ENCODE measurements at places on chromosomes 3 and 15.
A peak's percentile ranks its signal among the peaks of the same experiment; 100 is the strongest.

GRCh38 chr3:186002884-186003472 lies 65.2 kb upstream of the TRA2B start:
- H3K4me1 ChIP-seq, result no peaks in the 10 kb centered on the region
- DNase-seq, result peak; percentile 10
- no peaks in the 10 kb centered on the region for H3K36me3 ChIP-seq
- peaks cover 6% of the 10 kb centered on the region for H3K27me3 ChIP-seq

DNA sequence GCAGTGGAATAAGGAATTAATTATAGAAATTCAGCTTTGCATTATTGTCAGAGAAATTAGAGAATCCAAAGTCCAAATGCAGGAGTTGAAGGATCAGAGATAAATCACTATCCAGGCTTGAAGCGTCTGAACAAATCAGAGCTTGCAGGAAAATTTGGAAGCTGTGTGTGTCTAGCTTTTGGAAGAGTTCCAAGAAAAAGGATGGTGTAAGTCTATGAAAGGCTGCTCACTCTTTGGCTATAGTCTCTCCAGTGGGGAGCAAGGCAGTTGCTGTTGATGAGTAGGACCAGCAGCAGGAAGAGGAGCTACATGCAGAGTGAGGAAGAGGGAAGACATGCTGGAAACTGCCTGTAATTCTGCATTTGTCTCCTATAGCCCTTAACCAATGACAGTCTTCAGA lies 464.3 kb upstream of the GRM7 start:
- no peak overlapping the region for H3K27ac ChIP-seq
- no peaks in the 10 kb centered on the region for H3K27me3 ChIP-seq
- H3K4me3 ChIP-seq, result no peak overlapping the region
- H3K36me3 ChIP-seq, result no peaks in the 10 kb centered on the region
- DNase-seq, result no peak
- no peaks in the 10 kb centered on the region for H3K4me1 ChIP-seq

DNA sequence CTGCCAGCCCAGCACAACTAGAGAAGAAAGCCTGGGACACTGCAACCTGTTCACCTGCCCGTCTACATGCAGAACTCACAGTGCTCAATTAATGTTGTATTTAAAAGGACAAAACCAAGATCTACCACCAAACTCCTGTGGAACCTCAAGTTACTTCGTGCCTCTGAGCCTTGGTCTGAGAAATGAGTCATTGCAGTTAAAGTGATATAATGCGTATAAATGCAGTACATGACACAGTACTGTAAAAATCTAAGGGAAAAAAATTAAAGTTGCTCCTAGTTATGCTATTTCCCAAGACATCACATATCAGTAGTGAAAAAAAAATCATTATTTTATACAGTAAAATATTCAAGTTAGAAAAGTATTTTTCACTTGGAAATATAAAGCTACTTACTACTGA lies 138.9 kb downstream of the ZIC4 start:
- H3K36me3 ChIP-seq, result no peaks in the 10 kb centered on the region
- no peak overlapping the region for H3K27ac ChIP-seq

GRCh38 chr15:81308260-81308659 lies 15.7 kb downstream of the STARD5 start:
- no peaks in the 10 kb centered on the region for H3K27me3 ChIP-seq
- no peak overlapping the region for H3K4me3 ChIP-seq
- DNase-seq, result no peak
- H3K27ac ChIP-seq, result no peak overlapping the region

- H3K27ac ChIP-seq, result peak overlapping the region; percentile 11
- H3K4me3 ChIP-seq, result peak overlapping the region; percentile 64
- no peak for DNase-seq
- H3K36me3 ChIP-seq, result no peaks in the 10 kb centered on the region
- H3K27me3 ChIP-seq, result peaks cover 9% of the 10 kb centered on the region
These were observed 161.6 kb downstream of the GAP43 start for GRCh38 chr3:115784739-115785536.

DNA sequence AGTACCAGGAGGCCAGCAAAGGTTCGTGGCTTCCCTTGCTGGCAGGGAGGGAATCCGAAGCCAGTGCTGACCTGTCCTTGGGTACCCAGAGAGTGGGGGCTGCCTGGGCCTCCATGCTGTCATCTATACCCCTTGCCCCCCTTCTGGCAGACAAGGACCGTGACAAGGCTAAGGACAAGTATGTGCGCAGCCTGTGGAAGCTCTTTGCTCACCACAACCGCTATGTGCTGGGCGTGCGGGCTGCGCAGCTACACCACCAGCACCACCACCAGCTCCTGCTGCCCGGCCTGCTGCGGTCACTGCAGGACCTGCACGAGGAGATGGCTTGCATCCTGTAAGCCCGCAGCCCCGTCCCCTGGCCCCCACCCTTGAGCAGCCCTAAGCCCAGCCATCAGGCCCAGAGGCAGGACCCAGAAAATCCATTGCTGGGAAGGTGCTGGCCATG lies 2.8 kb downstream of the FES start:
- H3K27me3 ChIP-seq, result no peaks in the 10 kb centered on the region
- no peaks in the 10 kb centered on the region for H3K36me3 ChIP-seq
- no peak overlapping the region for H3K4me3 ChIP-seq
- no peak for DNase-seq
- no peak overlapping the region for H3K27ac ChIP-seq
- peaks cover 17% of the 10 kb centered on the region for H3K4me1 ChIP-seq

DNA sequence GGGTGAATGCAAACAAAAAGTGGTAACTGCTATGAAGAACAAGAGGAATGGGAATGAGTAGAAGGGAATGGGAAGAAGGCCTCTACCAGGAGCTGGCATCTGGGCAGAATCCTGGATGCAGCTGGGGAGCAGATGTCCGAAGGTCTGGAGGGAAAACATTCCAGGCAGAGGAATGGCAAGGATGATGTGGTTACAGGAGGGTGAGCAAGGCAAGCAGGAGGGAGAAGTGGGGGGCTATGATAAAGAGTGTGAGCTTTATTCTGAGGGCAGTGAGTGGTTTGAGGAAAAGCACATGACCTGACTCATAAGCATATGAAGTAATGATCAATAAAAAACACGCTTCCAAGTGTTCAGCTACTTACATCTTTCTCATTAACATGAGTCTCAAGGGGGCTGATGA lies 17.1 kb downstream of the SKIC8 start:
- H3K4me1 ChIP-seq, result no peaks in the 10 kb centered on the region
- H3K36me3 ChIP-seq, result peaks cover 55% of the 10 kb centered on the region
- H3K4me3 ChIP-seq, result no peak overlapping the region
- no peaks in the 10 kb centered on the region for H3K27me3 ChIP-seq
- H3K27ac ChIP-seq, result no peak overlapping the region

- H3K4me1 ChIP-seq, result no peaks in the 10 kb centered on the region
- DNase-seq, result no peak
- H3K27ac ChIP-seq, result no peak overlapping the region
- H3K4me3 ChIP-seq, result no peak overlapping the region
These were observed 141.1 kb upstream of the SETMAR start for GRCh38 chr3:4162096-4162495.

- peak; percentile 58 for DNase-seq
- H3K36me3 ChIP-seq, result peaks cover 24% of the 10 kb centered on the region
- H3K27ac ChIP-seq, result peak overlapping the region; percentile 49
- H3K27me3 ChIP-seq, result peaks cover 29% of the 10 kb centered on the region
- H3K4me3 ChIP-seq, result peak overlapping the region; percentile 67
These were observed 3.3 kb downstream of the HES1 start for GRCh38 chr3:194139071-194139813.

GRCh38 chr3:51798411-51798963 lies 19.4 kb upstream of the IQCF6 start:
- DNase-seq, result no peak
- no peaks in the 10 kb centered on the region for H3K4me1 ChIP-seq
- peaks cover 11% of the 10 kb centered on the region for H3K27me3 ChIP-seq
- no peaks in the 10 kb centered on the region for H3K36me3 ChIP-seq
- H3K27ac ChIP-seq, result no peak overlapping the region

GRCh38 chr3:73604451-73604850 lies 20.3 kb downstream of the PDZRN3 start:
- no peaks in the 10 kb centered on the region for H3K36me3 ChIP-seq
- no peaks in the 10 kb centered on the region for H3K4me1 ChIP-seq
- H3K27ac ChIP-seq, result no peak overlapping the region
- H3K27me3 ChIP-seq, result no peaks in the 10 kb centered on the region
- no peak overlapping the region for H3K4me3 ChIP-seq
- no peak for DNase-seq

- no peak overlapping the region for H3K27ac ChIP-seq
- no peaks in the 10 kb centered on the region for H3K4me1 ChIP-seq
- H3K36me3 ChIP-seq, result no peaks in the 10 kb centered on the region
- H3K27me3 ChIP-seq, result no peaks in the 10 kb centered on the region
- no peak for DNase-seq
These were observed 97.7 kb downstream of the DPH6 start for GRCh38 chr15:35448294-35448693.

GRCh38 chr3:98519351-98519750 lies 3.4 kb downstream of the CLDND1 start:
- peaks cover 36% of the 10 kb centered on the region for H3K4me1 ChIP-seq
- DNase-seq, result no peak
- peaks cover 60% of the 10 kb centered on the region for H3K36me3 ChIP-seq
- no peak overlapping the region for H3K4me3 ChIP-seq

- no peak overlapping the region for H3K4me3 ChIP-seq
- no peak overlapping the region for H3K27ac ChIP-seq
- H3K27me3 ChIP-seq, result no peaks in the 10 kb centered on the region
- H3K36me3 ChIP-seq, result no peaks in the 10 kb centered on the region
- no peak for DNase-seq
- H3K4me1 ChIP-seq, result no peaks in the 10 kb centered on the region
These were observed 733.0 kb downstream of the ZPLD1 start for GRCh38 chr3:103167850-103168249.

DNA sequence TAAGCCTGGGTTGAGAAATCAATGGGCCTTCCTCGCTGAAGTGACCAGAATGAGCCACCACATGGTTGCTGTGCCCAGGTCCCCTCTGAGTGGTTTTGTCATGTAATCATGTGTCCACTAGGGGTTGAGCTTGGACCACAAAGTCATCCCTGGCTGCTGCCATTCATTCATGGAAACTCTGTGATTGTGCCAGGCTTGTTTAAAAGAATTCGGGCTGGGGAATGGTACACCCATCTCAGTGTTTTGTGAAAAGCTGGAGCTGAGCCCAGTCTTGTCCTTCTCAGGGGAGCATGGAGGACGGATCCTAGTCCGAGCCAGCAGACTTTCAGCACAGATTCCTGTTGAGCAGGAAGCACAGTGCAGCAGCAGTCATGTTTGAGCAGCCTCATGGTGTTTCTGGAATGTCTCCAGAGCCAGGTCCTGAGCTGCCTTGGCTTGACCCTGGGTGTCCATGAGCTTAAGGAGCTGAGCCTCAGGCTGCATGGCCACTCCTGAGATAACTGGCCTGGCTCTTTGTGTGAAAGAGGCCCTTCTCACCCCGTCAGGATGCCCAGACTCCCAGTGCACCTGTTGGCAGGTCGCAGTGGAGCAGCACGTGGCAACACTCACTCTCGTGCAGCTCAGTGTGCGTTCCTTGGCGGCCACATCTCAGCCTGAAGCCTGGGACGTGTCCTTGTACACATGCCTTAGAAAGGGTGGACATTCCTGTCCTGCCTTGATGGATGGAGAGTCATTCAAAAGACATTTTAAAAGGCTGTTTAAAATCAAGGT lies 260.3 kb upstream of the TPM1 start:
- no peak overlapping the region for H3K27ac ChIP-seq
- no peak overlapping the region for H3K4me3 ChIP-seq
- DNase-seq, result peak; percentile 4
- H3K36me3 ChIP-seq, result no peaks in the 10 kb centered on the region

GRCh38 chr3:28191363-28191762 lies 50.1 kb upstream of the CMC1 start:
- no peak overlapping the region for H3K27ac ChIP-seq
- H3K4me3 ChIP-seq, result no peak overlapping the region
- no peaks in the 10 kb centered on the region for H3K36me3 ChIP-seq

- no peak for DNase-seq
- no peaks in the 10 kb centered on the region for H3K4me1 ChIP-seq
- no peaks in the 10 kb centered on the region for H3K27me3 ChIP-seq
- no peaks in the 10 kb centered on the region for H3K36me3 ChIP-seq
- H3K4me3 ChIP-seq, result no peak overlapping the region
- no peak overlapping the region for H3K27ac ChIP-seq
These were observed 45.8 kb downstream of the KLF15 start for GRCh38 chr3:126311338-126311978.

DNA sequence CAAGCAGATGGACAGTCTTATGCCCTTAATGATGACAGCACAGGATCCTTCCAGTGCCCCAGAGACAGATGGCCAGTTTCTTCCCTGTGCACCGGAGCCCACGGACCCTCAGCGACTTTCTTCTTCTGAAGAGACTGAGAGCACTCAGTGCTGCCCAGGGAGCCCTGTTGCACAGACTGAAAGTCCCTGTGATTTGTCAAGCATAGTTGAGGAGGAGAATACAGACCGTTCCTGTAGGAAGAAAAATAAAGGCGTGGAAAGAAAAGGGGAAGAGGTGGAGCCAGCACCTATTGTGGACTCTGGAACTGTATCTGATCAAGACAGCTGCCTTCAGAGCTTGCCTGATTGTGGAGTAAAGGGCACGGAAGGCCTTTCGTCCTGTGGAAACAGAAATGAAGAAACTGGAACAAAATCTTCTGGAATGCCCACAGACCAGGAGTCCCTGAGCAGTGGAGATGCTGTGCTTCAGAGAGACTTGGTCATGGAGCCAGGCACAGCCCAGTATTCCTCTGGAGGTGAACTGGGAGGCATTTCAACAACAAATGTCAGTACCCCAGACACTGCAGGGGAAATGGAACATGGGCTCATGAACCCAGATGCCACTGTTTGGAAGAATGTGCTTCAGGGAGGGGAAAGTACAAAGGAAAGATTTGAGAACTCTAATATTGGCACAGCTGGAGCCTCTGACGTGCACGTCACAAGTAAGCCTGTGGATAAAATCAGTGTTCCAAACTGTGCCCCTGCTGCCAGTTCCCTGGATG lies 198.7 kb downstream of the AKAP13 start:
- no peak for DNase-seq
- H3K4me3 ChIP-seq, result no peak overlapping the region
- no peak overlapping the region for H3K27ac ChIP-seq
- peaks cover 34% of the 10 kb centered on the region for H3K4me1 ChIP-seq
- peaks cover 37% of the 10 kb centered on the region for H3K36me3 ChIP-seq

DNA sequence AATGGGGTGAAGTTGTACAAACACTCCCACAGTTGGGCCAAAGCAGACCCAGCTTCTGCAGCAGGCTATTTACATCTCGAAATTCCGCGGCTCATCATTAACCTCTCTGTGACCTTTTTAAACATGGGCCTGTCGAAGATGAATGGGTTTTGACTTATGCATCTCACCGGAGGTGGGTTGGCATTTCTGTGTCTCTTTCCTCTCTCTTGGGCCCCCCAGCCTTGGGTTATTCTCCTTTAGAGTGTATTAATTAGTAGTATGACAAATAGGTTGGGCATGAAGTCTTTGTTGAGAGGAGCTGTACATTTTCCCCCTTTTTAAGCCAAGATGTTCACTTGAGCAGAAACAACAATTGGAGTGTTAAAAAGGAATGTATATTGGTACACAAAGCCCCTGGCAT lies 9.8 kb downstream of the SMAD6 start:
- peaks cover 13% of the 10 kb centered on the region for H3K4me1 ChIP-seq
- no peak overlapping the region for H3K27ac ChIP-seq
- DNase-seq, result no peak
- H3K36me3 ChIP-seq, result peaks cover 16% of the 10 kb centered on the region

- H3K27ac ChIP-seq, result peak overlapping the region; percentile 38
- DNase-seq, result no peak
- H3K4me3 ChIP-seq, result no peak overlapping the region
- H3K4me1 ChIP-seq, result peaks cover 22% of the 10 kb centered on the region
These were observed 6.8 kb upstream of the POLG start for GRCh38 chr15:89341316-89342005.

All from DND-41 (cell line).